GM19239 (cell line): ENCODE measurements at places on chromosomes 16 and 17.

DNA sequence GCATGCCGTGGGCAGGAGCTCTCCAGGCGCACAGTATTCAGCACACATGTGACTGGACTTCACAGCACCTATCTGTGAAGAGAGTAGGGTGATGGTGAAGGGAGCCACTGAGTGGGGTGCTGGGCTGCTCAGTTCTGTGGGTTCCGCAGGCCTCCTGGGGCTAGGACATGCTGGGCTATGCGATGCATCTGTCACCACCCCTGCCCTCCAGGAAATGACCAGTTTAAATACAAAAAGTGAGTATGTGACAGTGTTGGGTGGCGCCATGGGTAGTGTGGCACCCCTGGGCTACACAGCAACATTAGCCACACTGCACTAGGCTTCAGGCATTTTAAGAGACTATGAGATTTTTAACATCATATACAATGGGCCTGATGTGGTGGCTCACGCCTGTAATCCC is 28.6 kb downstream of the MYLK3 start:
- DNase-seq, result no peak

DNA sequence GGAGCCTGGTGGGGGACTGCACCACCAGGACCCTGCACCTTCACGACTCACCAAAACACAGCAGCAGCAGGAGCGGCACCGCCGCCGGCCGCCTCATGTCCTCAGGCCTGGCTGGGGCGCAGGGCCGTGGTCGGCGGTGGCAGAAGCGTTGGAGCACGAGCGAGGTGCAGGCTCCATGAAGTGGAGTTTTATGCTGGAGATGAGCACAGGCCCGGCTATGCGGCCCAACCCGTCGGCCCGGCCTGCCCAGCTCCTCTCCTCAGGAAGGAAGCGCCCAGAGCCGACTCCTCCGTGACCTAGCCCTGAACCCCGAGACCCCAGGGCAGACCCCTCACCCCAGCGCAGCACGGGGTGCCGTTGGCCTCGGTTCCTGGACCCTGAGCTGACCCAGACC is at the start of gene PRSS27:
Gene PRSS27 (minus strand): TSS at position 161 of the 394 bp plus-strand sequence. CDS start 64 bp downstream, at position 97.
- no peak for DNase-seq

DNA sequence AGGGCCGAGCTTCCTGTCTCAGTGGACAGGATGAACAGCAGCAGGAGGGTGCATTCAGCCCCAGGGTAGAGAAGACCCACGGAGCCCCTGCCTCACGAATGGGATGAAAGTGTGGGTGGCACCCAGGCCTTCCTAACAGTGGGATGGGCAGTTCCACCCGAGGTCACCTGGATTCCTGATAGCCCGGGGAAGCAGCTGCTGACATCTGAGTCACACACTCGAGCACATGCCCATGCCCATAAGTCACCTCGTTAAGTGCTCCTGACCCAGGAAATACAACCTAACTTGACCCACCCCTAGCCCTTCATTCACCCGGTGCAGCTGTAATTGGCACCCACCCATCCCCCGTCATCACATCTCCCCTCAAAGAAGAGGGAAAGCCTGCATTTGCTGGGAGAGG is 85.3 kb upstream of the FOXF1 start:
- DNase-seq, result no peak

- DNase-seq, result no peak
Measured at GRCh38 chr16:67179421-67180080, 4.2 kb downstream of the MATCAP1 start.

- no peak for DNase-seq
Measured at GRCh38 chr16:54400261-54400660, 113.7 kb upstream of the IRX3 start.

DNA sequence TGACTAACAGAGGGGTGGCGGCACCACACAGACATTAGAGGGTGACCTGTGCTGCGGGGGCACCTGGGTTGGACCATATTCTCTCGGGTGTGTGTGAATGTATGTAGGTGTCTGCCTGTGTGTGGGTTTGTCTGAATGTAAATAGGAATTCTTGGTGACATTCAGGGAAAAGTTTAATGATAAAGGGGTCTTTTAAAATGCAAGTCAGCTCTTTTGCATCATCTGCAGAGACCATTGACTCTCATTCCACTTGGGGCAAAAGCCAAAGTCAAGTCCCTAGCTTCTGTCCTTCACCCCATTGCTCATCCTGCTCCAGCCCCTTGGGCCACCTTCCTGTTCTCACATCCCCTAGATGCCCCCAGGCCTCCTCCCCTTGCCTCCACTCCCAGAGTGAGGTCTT is 23.6 kb downstream of the KSR1 start:
- DNase-seq, result no peak

- no peak for DNase-seq
Measured at GRCh38 chr17:38379448-38379847, 27.8 kb downstream of the SOCS7 start.
